Fibroblast of skin of scalp (primary cell): ENCODE measurements at places on chromosomes 5 and 9.

DNA sequence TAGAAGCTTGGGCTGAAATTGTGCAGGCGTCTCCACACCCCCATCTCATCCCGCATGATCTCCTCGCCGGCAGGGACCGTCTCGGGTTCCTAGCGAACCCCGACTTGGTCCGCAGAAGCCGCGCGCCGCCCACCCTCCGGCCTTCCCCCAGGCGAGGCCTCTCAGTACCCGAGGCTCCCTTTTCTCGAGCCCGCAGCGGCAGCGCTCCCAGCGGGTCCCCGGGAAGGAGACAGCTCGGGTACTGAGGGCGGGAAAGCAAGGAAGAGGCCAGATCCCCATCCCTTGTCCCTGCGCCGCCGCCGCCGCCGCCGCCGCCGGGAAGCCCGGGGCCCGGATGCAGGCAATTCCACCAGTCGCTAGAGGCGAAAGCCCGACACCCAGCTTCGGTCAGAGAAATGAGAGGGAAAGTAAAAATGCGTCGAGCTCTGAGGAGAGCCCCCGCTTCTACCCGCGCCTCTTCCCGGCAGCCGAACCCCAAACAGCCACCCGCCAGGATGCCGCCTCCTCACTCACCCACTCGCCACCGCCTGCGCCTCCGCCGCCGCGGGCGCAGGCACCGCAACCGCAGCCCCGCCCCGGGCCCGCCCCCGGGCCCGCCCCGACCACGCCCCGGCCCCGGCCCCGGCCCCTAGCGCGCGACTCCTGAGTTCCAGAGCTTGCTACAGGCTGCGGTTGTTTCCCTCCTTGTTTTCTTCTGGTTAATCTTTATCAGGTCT, at the start of gene C9orf72:
TSS of gene C9orf72 (minus strand) at position 564 of the 716 bp plus-strand sequence. CDS start 6,361 bp downstream, outside the sequence.
- DNase-seq: peak; percentile 71

DNA sequence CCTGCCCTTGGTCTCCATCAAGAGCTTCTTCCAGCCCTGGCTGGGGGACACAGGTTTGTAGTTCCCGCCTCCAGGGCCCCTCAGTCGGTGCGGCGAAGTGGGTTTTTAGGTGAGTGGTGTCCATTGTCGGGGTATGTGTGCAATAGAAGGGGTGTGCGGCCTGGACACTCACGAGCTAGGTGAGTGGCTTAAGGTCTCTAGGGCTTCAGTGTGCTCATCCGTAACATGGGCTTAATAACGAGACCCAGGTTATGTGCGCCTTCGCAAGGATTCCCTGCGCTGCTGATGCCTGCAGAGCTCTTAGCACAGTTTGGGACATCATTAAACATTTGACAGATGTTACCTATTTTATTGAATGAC, 656 bp downstream of the CEP78 start:
- no peak for DNase-seq

- peak; percentile 16 for DNase-seq
Observed at GRCh38 chr5:107300721-107301327, 369.9 kb downstream of the EFNA5 start.

DNA sequence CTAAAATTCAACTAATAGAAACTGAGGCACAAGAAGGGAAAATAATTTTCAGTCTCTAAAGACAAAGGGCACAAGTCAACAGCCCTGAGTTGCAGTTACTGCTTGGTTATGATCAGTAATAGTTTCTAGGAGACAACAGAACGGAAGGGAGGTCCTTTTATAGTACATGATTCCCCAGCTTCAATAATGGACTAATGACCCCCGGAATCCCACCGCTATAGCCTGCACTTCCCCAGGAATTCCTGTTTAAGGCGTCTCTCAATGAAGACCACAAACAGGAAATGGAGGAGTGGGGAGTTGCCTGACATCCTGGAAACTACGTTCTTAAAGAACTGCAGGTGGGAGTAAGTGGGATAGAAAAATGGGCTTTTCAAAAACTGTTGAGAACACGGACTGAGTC, 60.6 kb downstream of the DIAPH1 start:
- no peak for DNase-seq

DNA sequence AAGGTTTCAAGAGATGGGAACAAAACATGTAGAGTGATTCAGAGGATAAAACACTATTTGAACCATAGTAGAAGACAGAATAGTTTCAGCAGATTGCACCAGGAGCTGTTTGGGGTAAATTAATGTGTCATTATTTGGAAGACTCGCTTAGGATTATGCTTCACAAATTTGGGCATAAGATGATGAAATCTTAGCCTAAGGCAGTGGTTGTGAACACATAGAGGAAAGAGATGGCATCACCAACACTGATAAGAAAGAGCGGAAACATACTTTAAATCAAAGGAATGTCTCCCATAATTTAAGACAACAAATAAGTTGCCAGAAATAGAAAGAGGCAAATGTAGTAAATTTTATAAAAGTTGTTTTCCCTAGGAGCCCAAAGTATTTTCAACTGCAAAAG, 66.1 kb upstream of the TBCA start:
- peak; percentile 23 for DNase-seq

DNA sequence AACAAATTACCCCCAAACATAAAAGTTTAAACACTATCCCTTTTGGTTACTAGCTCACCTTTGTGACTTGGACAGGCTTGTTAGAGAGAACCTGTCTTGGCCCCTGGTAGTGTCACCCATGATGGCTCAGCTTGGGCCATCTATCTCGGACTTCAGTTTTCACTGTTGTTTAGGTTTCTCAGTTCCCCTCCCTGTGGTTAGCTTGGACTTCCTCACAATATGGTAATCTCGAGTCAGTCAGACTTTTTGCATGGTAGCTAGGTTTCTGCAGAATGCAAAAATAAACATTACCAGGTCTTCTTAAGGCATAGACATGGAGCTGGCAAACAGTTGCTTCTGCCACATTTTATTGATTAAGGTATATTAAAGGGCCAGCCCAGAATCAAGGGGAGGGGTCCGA, 324.3 kb upstream of the RORB start:
- DNase-seq: no peak

- DNase-seq: no peak
Observed at GRCh38 chr5:81006947-81007636, 46.9 kb downstream of the RASGRF2 start.

GRCh38 chr5:110681109-110681508, 45.4 kb downstream of the TMEM232 start:
- no peak for DNase-seq
